ENCODE measurements at places on chromosomes 7 and 10.

GRCh38 chr10:89861584-89862301 is 160.4 kb downstream of the KIF20B start:
- DNase-seq: no peak

DNA sequence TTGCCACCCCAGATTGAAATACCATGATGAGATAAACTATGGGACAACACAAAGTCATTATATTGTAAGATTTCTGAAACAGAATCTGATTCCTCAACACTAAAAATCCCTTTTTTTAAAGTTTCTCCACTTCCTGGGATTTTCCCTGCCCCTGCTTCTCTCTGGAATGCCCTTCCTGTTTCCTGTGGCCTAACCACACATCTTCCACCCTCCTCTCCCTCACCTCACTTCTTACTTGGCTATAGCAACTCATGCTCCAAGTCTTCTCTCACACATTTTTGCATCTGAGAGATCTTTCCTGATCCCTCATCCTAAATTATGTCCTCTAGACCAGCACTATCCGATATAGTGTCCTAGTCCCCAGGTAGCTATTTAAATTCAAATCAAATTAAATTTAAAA is 4.1 kb upstream of the RELN start:
- no peak for DNase-seq

DNA sequence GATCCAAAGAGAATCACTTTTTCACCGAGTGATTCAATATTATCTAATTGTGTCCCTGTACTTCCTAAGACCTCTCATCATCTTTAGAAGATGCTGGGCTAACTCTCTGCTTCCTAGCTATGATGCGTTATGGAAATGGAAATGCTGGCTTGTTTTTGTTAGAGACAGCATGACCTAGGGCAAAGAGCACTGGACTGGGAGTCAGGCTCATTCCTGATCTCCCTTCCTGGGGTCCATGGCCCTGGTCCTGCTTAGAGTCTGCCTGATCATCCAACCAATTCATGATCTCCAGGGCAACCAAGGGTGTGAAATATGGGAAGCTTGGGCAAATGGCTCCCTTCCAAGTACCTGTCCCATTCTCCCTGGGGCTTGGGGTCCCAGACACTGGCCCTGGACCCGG is 136.4 kb downstream of the RGS10 start:
- DNase-seq: no peak

DNA sequence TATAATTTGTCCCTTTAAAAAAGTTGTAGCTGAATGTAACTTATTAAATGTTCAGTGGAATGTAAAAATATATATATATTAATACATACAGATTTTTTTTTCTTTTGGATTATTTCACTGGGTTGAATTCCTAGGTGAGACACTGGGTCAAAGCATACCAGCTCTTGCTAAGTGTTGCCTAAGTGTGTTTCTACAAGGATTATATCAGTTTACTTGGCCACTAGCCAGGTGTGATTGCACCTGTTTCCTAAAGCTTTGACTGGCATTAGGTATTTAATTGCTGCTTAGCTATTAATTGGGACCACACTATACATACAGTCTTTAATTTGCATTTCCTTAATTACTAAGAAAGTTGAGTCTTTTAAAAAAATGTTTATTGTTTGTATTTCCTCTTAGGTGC is 5.5 kb upstream of the ELOVL3 start:
- no peak for DNase-seq

DNA sequence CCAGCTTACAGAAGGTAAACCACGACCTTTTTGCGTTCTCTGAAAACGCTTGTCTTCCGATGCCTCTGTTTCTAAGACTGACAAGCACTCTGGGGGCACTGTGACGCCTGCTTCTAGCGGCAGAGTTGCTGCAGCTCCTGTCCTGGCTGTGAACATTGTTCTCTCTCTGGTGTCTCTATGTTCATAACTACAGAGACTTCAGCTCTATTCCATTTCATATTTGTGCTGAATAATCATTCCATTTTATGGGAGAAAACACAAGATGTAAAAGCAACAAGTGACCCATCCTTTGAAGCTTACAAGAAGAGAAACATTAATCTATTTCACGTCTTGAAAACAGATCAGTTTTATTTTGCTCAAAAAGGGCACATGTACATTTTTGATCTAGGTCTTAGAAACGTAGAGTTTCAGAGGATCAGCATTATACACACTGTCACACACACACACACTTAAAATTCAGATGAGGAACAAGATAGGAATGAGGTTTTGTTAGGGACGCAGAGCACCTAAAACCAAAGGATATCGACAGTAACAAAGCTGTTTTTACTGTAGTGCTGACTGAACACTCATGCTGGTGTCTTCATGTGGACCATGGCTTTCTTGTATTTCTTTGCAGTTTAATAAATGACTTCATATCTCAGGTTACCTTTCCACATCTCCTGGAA is 3.0 kb downstream of the IKZF1 start:
- DNase-seq: no peak

GRCh38 chr7:101277155-101277554 is 32.3 kb upstream of the FIS1 start:
- no peak for DNase-seq
